NCI-H187 treated with DMSO at 0.1 percent for 48 hours (cell line): ENCODE measurements at places on chromosomes 12 and 14.

GRCh38 chr12:104701756-104702155 lies 245.0 kb downstream of the CHST11 start:
- no peak for DNase-seq

DNA sequence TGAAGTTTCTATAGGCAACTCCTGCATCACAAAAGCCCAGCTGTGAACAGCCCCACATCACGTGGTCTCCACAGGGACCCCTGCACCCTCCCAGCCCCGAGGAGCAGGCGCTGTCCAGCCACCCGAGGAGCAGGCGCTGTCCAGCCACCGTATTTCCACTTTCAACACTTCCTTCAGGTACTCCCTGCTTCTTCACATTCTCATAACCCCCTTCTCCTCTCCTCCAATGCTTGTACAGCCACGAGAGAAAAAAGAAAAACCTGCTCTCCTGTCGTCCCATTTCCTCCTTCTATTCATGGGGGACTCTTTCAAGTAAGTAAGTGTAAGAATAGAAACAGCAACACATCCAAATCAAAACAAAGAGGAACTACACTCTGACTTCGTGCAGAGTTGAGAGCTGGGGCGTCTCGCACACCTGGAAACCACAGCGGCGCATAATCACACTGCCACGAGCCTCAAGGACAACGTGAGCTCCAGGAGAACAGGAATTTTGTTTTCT lies 11.9 kb downstream of the CDC42BPB start:
- no peak for DNase-seq

DNA sequence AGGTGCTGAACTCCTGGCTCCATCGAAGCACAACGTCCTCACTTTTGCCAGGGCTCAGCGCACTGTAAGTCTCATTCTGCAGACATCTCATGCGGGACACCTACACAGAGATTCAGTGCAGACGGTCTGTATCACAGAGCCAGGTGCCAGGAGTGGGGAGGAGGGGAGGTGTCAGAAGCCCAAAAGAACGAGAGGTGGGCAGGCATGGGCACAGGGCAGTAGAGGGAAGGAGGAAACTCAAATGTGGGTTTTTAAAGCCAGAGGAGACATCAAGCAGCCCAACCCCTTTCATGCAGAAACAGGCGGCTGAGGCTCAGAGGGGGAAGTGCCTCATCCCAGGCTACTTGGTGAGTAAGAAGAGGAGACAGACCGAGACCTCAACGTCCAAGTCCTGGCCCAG lies 2.5 kb upstream of the LPAR5 start:
- DNase-seq: no peak

GRCh38 chr12:14260011-14260993 lies 105.2 kb upstream of the ATF7IP start:
- DNase-seq: no peak

- DNase-seq: no peak
Observed at GRCh38 chr12:41962171-41962572, 182.5 kb downstream of the GXYLT1 start.

GRCh38 chr14:22531451-22532344 lies 57.3 kb downstream of the DAD1 start:
- DNase-seq: no peak

DNA sequence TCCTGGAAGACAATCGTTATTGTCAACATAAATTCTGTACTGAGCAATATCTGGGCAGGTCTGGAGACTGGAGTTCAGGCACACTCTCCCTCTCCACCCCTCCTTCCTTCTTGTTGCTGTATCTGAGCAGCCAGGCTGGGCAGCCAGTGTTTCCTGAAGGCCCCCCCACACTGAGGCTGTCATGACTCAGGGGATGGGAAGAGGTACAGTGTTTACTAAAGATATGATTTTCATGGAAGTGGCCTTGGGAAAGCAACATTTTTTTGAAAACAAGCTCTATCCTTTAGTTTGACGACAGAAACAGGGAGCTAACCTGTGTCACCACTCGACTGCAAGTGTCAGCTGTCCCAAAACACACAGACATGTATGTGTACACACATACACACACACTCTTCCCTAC lies 1485.4 kb upstream of the TMEM132C start:
- DNase-seq: no peak

DNA sequence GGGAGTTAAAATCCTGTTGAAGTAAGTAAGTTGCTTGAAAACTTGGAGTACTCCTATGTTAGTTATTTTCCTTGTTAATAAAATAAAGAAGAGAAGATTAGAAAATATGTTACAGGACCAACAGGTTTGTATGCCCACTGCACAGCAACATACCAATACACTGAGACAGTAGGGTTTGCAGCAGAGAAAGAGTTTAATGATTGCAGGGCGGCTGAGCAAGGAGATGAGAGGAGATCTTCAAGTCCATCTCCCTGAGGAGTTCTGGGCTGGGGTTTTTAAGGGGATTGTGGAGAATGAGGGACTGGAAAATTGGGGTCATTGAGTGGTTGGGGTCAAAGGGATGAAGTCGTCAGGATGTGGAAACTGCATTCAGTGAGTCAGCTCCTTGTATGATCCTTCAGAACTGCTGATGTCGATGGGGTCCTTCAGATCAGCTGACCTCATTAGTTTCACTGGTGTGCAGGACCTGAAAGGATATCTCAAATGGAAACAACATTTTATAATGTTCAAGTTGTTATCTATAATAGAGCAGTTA lies 4.3 kb upstream of the HSD17B6 start:
- DNase-seq: no peak

GRCh38 chr12:101086490-101087135 lies 123.4 kb downstream of the SLC5A8 start:
- peak; percentile 16 for DNase-seq

DNA sequence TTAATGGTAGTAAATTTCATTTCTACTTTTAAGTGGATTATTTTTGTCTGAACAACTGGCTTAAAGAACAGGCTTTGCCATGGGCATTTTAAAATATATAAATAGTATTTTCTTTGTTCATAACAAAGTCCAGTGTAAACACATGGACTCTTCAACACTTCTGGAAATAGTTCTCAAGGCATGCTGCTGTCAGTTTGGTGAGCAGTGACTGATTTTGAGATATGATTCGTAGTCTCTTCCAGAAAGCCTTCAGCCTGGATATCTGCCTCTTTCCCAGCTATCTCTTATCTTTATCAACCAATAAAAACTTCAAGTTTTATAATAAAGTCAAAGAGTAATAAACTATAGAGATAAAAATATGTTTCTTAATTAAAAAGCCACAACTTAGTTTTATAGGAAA lies 110.7 kb downstream of the NAV3 start:
- no peak for DNase-seq

DNA sequence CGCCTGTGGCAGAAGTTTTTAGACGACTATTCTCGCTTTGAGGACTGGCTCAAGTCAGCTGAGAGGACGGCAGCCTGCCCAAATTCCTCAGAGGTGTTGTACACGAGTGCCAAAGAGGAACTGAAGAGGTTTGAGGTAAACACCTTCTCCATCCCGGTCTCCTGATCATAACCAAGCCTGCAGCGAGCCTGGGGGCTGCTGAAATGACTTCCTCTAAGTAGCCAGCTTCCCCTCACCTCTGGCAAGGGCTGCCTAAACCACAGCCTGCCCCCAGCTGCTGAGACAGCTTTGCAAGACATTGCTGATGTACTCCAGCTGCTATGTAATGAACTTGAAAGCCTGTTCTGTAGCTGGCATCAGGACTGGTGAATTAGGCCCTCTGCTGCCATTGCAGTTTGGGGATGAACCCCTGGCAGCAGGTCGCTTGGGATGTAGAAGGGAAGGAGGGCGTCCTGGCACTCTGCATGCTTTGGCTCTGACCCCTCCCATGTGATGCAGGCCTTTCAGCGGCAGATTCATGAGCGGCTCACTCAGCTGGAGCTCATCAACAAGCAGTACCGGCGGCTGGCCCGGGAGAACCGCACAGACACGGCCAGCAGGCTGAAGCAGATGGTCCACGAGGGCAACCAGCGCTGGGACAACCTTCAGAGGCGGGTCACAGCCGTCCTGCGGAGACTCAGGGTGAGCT lies 84.6 kb downstream of the ESR2 start:
- DNase-seq: no peak

DNA sequence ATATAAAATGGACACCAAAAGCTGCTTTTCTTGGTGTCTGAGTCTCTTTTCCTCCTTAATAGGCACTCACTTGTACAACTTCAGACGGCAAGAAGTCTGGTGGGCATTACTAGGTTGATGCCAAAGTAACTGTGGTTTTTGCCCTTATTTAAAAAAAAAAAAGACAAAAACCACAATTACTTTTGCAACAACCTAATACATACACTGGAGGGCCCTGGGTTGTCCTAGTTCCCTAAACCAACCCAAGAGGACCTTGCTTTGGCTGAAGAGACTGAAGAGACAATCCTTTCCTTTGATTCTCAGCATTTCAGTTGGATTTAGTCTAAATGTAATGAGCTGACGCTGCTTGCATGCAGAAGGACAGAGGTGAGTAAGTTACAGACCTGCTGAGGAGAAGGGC lies 16.2 kb upstream of the PLEKHG3 start:
- no peak for DNase-seq

- DNase-seq: no peak
Observed at GRCh38 chr12:65868133-65868705, 43.9 kb downstream of the HMGA2 start.

GRCh38 chr14:58713677-58714076 lies 75.9 kb downstream of the DACT1 start:
- DNase-seq: no peak

GRCh38 chr12:120404271-120404670 lies 33.6 kb upstream of the COX6A1 start:
- no peak for DNase-seq

- no peak for DNase-seq
Observed at GRCh38 chr14:76639606-76640229, 121.5 kb upstream of the VASH1 start.

DNA sequence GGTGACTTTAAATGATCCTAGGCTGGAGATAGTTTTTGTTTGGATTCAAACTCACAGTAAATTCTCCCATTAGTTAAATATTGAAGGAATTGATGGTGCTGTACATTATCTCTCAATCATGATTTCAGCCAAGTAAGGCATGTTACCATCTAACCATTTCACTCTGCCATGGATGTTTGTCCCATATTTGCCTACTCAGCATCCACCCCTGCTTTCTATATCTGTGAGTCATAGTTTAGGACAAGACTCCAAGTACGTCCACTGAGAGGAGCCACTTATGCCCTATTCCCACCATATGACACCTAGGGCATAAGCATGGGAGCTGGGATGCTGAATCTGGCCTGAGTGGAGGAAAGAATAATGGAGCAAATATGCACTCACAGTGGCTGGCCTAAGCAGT lies 155.2 kb downstream of the RPL10L start:
- no peak for DNase-seq

- no peak for DNase-seq
Observed at GRCh38 chr14:50961605-50962221, 17.4 kb upstream of the PYGL start.

DNA sequence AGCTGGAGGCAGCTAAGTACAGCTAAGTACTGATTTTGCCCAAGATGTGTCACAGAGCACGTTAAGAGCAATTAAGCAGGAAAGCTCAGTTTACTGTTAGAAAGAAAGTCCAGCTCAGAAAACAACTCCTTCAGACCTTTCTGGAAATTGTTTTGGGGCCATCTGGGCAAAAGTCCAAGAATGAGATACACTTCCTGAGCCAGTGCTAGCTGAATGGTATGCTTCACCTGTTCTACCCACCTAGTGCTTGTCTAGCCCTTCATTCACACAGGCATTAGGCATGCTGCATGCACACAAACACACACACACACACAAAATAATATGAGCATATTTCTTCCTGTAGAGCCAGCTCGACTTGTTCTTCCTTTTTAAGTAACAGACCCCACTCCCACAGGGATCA lies 6.6 kb upstream of the IKZF4 start:
- DNase-seq: no peak

DNA sequence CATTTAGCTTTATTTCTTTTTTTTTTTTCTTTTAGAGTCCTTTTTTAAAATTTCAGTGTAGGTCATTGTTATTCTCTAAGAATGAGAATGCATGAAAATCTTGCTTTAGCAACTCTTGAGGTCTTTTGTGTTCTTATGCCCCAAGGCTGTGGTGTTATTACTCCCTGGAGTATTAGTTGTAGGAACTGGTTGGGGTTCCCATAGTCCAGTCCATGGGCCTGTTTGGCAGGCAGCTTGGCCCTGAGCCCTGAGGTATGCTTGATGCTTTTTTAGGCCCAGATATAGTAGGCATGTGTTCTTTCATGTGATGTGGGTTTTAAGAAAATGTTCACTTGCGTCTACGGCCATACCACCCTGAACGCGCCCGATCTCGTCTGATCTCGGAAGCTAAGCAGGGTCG lies 1.6 kb downstream of the FAM234B start:
- no peak for DNase-seq

- DNase-seq: peak; percentile 72
Observed at GRCh38 chr12:57552835-57553313, 3.0 kb downstream of the KIF5A start.

GRCh38 chr12:98895086-98895651 lies 250.1 kb downstream of the APAF1 start:
- DNase-seq: no peak

DNA sequence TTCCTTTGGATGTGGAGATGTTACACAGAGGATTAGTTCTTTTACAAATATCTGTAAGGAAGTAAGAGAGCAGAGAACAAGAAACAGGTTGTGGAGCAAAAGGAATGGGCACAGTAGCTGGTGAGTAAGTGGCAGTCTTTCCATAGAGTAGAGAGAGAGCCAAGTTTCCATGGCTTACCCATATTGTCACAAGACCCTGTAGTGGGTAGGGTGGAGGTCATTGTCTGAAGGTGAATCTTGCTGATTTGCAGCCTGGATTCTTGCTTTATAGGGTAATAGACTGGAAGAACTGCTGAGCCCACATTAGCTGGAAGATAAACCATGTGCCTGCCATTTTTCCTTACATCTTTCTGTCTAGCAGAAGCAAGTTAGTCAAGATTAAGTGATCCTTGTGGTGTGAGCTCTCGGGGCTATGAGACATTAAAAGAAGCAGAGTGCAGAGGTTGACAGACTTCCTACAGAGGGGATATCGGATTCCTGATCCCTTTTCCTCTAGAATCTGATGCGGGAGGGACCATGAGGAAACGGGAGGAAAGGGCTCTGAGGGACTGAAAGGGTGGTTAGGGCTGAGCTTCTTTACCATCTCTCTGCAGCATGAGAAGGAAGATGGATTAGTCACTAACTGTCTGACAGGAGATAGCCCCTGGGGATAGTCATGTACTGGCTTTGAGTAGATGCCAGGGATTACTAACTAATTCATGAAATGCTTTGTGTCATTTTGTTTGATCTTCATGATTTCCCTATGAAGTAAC lies 44.0 kb upstream of the LRTM2 start:
- DNase-seq: no peak

DNA sequence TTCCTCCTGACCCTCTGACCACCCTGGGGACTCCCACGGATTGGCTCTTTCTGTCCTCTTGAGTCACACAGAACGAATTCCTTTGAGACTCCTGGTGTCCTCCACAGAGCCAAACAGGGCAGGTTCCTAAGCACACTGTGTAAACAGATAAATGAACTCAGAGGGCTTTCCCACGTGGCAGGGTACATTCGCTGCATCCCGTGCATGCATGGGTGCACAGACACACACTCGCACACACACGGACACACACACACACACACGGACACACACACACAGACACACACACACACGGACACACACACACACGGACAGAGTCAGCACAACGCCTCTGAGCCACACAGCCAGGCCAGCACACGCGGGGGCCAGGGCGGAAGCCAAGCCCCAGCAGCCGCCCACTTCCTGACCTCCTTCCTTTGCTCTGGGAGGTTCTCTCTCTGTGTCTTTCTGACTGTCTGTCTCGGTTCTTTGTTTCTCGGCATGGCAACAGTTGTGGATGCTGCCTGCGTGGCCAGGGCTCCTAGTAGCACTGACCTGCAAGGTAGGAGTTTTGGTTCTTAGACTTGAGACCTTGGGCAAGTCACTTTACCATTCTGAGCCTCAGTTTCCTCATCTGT lies 706 bp downstream of the CRACR2A start:
- no peak for DNase-seq
